ENCODE measurements at places on chromosomes 1 and 21.

DNA sequence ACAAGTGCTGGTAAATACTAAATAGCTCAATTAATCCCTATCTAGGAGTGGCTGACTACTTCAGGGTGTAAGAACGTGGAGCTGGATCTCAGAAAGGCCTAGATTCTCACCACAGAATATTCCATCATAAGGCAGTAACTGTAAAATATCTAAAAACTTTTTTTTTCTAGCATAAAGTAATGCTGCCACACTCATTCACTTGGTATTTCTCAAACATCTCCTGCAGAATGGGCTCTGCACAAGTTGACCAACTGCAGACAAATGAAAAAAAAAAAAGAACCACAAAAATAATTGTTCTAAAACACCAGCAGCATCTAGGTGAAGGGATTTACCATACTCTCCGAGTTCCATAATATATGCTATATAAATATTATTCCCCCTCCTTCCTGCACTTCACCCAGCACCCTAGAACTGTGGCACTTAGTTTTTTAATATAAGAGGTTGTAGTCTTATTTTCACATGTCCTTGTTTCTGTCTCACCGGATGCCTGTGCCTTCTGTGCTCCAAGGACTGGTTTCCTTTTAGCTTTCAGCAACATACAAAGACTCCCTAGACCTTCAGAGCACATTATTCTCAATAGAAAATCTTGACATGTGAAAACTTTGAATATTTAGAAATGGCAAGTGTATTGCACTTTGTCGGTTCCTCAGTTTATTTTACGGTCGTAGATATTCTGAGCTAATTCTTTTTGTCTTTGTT is 8.9 kb downstream of the VSIG8 start:
- no peak for DNase-seq

GRCh38 chr21:42208801-42209490 is 10.0 kb upstream of the ABCG1 start:
- no peak for DNase-seq

DNA sequence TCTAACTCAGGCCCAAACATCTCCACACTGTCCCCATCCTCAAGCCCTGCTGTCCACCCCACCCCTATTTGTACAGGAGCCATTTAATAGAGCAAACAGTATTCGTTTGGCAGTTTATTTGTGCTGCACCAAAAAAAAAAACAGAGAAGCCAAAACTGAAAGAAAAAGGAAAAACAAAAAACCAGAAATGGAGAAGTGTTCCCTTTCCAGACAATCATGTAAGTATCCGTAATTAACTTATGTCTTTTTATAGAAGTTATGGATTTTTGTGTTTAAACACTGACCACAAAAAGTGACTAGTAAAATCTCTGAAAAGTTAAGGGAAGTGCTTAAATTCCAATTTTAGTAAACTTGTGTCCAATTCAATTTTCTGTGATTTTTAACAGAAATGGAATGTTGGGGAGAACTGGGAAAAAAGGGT is 40.4 kb upstream of the ZBTB18 start:
- DNase-seq = no peak

- DNase-seq = no peak
Measured at GRCh38 chr1:93620172-93620840, 61.3 kb downstream of the BCAR3 start.

All from NCI-H345 (cell line).